Hair follicle dermal papilla cell (primary cell): ENCODE measurements at places on chromosomes 7 and 10. TPM values are rescaled to one million over a fixed set of nuclear protein-coding genes. Genes with fewer than 3 reads are reported as not detected.

Gene ANKMY2
- total RNA-seq: 25.8 and 26.0 TPM in 2 replicates

Gene RTKN2
- 0.61 and 0.65 TPM in 2 replicates for total RNA-seq

Gene CACNB2
- 0.73 and 0.97 TPM in 2 replicates for total RNA-seq

Gene GPR15LG
- total RNA-seq: not detected in 2 replicates

Gene TMEM213
- not detected in 2 replicates for total RNA-seq

Gene NKX1-2
- total RNA-seq: 0.16 TPM in 1 of 2 replicates, not detected in the other

Gene MBL2
- not detected in 2 replicates for total RNA-seq

Gene CSTF2T
- 18.0 and 23.7 TPM in 2 replicates for total RNA-seq

Gene CFTR
- under 0.01 and 0.16 TPM in 2 replicates for total RNA-seq
